ENCODE measurements at places on chromosomes 5 and 9.

- peak; percentile 82 for DNase-seq
These were observed 42.8 kb upstream of the PDE8B start for GRCh38 chr5:77167695-77168121.

DNA sequence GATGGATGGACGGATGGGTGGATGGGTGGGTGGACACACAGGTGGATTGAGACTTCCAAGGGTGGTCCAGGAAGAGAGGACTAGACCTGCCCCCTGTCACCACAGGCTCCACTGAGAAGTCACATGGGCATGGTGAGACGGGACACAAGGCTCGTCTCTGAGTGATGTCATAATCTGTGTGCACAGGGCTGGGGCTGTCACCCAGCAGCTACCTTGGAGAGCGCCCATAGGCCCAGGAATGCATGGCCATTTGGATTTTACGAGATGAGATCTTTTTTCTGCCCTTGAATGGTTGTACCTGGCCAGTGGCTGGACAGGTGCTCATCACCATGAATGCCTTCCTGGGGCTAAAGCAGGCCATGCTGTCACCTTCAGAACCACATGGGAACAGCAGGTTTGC lies 3.1 kb downstream of the OLFM1 start:
- DNase-seq = no peak

DNA sequence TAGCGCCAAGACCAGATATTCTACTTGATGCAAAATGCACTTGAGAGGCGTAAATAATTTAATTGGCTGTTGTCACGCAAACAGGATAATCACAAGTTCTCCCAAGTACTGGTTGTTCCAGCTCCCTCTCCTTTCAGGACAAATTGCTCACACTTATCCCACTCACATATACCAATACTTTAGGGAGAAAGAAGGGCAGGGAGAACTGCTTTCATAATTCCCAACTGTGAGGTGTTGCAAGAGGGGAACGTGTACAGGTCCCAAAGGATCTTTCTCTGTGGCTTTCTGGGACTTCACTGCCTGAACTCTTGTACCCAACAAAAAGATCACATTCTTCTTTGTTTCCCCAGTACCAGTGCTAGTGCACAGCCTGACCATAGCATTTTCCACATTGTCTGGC lies 21.5 kb upstream of the TGFBI start:
- no peak for DNase-seq

DNA sequence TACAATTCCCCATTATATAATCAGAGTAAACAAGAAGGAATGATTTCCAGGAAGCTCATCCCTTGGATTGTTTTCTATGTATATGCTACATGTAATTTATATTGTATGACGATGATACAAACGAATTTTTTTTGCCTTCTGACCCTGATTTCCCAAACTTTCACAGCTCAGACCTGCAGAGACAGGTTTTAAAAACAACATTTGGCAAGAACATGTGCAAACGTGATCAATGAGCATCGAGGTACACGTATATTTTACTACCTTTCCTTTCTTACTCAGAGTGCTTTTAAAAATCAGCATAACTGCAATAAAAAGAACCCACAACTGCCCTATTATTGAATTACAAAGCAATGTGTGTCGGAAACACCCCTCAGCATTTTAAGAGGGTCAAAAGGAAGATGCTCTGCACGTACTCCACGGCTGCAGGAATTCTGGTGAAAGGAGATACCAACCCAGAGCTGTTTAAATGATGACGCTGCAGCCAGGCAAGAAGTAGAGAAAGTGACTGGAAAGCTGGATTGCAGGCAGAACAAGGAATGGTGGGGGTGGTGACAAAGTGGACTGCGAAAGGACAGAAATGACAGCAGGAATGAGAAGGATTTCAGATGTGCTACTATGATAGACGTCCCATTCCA lies 533.5 kb downstream of the RAB3C start:
- no peak for DNase-seq

- no peak for DNase-seq
These were observed 391.2 kb downstream of the PRELID2 start for GRCh38 chr5:145443964-145444363.

- peak; percentile 97 for DNase-seq
These were observed 51.5 kb upstream of the NKD2 start for GRCh38 chr5:956941-957747.

- no peak for DNase-seq
These were observed 40.6 kb downstream of the ACTL7B start for GRCh38 chr9:108815156-108815555.

DNA sequence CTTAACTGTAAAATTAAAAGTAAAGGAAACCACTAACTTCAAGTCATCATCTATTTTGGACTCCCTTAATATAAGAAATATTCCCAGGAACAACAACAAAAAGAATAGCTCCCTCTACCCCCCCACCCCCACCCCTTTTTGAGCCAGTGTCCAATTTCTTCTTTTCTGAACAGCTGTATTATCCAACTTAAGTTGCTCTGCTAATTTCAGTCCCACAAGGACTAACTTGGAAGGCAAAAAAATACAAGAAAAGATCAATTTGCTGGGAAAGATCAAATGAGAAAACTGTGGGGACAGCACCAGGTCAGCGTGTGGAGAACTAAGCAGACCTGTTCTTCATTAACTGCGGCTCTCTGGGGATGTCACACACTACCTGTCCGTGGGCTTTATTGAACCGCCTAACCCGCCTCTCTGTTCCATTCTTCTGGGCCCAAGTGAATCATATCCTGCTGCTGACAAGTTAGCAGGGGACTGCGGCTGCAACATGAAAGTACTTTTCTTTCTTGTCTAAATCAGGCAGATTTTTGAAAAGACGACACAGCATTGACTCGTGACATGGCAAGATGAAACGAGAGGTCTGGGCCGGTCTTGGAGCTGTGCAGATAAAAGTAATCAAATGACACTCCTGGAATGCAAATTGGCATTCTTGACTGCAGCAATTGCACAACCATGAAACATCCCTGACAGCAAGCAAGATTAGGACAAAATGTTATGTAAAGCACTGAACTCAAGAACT lies 2.7 kb downstream of the BNC2 start:
- no peak for DNase-seq

DNA sequence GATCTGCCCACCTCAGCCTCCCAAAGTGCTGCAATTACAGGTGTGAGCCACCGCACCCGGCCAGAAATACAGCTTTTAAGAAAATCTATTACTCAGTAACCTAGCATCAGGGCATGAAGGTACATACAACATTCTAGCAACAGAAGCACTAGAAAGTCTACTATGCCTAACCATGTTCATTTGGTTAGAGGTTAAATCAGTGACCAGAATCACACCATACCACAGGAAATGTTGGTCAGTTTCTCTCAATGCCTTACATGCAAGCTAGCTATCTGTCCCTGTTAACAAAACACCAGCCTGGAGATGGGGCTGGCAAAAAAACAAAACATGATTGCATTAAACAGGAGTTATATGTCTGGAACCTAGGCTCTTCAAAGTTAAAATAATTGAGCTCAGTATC lies 104.1 kb downstream of the STRBP start:
- no peak for DNase-seq

- no peak for DNase-seq
These were observed 6.0 kb downstream of the SOHLH1 start for GRCh38 chr9:135693265-135693664.

DNA sequence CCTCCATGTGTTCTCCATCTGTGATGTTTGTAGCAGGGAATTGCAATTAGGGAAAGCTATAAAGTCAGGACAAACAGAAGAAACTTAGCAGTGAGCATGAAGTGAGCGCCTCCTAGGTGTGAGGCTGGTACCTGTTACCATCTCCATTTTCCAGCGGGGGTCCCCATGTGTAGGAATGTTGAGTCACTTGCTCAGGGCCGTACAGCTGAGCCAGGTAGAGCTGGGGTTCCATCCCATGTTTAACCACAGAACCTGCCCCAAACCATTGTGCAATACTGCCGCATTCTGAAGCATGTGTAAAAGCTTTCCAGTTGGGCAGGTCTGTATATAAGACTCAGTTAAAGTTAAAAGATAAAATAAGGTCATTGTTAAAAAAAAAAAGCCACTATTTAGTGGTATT lies 62.7 kb downstream of the NDFIP1 start:
- DNase-seq = no peak

DNA sequence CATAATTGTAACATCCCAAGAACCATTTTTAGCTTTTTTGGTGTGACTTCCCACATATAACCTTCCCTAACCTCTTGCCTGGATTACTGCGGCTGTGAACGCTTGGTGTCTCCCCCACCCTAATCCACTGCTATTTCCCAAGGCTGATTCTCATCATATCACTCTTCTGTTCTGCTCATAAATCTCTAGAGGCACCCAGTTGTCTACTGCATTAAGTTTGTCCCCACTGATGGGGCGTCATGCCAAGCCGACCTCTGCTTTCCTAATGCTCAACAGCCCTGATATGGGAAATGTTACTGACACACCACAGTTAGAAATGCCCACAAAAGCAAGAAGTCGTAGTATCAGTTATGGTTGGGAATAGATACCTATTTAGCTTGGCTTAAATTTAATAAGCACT lies 24.4 kb downstream of the NPR3 start:
- DNase-seq = no peak

DNA sequence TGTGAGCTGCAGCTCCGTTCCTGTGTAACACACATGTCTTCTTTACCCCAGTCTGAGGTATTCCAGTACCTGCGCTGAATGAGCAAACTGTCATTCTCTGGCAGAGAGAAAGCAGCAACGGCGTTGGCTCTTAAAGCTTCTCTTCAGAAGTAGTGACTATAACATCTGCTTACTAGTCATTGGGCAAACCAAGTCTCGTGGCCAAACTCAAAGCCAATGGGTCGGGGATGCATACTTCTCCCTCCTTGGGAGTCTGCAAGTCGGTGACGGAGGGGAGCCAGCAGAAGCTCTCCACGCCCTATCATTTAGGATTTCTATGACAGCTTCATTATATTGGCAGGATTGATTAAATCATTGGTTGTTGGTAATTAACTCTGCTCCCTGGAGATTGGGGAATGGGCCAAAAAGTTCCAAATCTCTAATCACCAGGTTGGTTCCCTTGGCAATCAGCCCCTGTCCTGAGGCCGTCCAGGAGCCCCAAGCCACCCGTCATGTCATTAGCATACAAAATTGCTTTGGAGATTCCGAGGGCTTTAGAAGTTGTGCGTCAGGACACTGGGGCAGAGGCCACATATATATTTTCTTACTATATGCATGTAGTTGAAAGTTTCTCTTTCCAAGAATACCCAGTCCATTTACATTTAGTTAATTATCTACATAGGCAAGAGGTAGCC lies 44.9 kb downstream of the ZNF354A start:
- no peak for DNase-seq

GRCh38 chr5:11268891-11269290 lies 507.9 kb upstream of the DAP start:
- no peak for DNase-seq

DNA sequence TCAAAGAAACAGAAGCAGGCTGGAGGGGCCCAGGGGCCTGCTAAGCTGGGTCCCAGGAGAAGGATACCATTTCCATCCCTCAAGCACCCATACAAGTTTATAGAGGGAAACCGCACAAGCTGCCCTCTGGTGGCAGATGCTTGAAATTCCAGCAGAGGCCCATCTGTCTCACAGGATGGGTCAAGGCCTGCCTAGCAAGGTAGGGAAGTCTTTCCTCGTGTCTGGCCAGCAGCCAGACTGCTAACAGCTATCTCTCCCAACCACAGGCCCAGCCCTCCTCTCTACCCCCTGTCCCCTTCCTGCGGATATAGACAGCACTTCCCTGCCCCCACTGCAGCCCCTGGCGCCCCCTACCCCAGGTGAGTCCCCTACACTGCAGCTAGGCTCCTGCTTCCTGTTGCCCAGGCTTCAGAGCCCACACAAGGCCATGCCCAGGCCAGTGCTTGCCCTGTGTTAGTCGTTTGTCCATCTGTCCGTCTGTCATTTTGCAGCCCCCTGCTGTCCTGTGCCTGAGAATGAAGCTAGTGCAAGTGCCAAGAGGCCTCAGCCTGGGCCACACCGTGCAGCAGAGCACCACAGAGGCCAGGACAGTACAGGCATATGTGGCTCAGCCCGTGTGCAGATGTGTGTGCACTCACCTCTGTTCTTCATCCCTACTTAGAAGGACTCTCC lies 26.2 kb downstream of the TCF7 start:
- peak; percentile 74 for DNase-seq

- no peak for DNase-seq
These were observed 630 bp downstream of the POLE3 start for GRCh38 chr9:113409883-113410206.

GRCh38 chr9:100478192-100478591 lies 5.2 kb downstream of the TMEFF1 start:
- no peak for DNase-seq

GRCh38 chr9:80072451-80072850 lies 500.7 kb downstream of the TLE4 start:
- DNase-seq = no peak

DNA sequence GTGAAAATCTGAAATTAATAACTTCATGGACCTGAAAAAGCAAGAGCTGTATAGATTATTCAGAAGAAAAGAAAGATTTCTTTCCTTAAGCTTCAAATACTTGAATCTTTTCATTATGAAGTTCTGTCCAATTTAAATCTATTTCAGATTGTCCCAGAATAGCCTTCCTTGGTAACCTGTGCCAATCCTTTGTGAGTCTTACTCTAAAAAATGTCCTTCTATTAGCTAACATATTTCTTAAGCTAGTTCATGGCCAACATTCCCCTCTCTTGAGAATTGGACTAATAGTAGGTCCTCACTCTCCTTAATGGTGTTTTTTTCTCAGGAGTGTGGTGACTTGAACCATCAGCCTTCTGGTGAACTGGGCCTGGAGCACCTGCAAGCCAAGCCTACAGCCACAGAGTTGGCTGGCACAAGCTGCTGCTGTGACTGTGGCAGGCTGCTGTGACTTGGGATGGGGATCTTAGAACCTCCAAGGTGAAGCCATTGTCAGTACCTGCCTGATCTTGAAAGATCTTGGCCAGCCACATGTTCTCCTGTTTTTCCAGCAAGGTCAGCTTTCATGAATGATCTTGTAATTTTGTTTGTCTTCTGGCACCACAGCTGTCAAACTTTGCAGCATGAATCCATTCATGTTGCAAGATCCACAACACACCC lies 262.6 kb upstream of the MAP3K1 start:
- DNase-seq = no peak
